ENCODE measurements at places on chromosomes 3 and 15.

DNA sequence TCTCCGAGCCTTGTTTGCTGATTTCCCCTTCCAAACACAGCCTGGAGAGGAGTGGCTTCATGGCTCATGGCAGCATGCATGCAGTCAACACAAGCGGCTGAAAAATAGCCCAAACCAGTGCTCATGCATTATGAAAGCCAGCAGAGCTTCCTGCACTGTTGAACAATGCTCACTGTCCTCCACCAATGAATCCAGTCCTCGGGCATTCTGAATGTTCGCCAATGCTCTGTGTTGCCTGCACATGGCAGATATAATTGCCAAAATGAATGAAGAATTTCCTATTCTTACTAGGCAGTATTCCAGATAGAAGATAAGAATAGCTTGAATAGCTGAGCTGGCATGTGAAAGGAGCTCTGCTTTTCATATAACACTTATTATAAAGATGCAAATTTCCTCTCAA lies 252.7 kb downstream of the ROBO1 start:
- DNase-seq = no peak

GRCh38 chr3:12822725-12823373 lies 18.5 kb downstream of the RPL32 start:
- no peak for DNase-seq

- DNase-seq = peak; percentile 0
Measured at GRCh38 chr15:87713475-87713879, 543.1 kb downstream of the NTRK3 start.

- DNase-seq = no peak
Measured at GRCh38 chr15:29031502-29032228, 145.9 kb downstream of the APBA2 start.

DNA sequence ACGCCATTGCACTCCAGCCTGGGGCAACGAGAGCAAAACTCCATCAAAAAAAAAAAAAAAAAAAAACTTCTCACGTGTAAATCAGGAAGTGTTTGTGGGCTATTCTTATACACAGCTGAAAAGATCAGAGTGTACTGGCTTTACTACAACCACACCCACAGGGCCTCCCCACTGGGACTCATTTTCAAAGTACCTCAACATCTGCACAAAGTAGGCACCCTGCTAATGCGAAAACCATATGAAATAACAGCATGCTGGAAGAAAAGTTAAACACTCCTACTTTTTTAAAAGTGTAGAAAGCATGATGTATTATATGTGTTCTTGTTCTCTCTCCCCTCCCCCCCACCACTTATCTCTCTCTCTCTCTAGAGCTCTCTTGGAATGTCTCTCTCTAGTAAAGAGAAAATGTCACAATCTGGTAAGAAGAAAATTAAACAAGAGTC lies 11.1 kb downstream of the UACA start:
- no peak for DNase-seq

DNA sequence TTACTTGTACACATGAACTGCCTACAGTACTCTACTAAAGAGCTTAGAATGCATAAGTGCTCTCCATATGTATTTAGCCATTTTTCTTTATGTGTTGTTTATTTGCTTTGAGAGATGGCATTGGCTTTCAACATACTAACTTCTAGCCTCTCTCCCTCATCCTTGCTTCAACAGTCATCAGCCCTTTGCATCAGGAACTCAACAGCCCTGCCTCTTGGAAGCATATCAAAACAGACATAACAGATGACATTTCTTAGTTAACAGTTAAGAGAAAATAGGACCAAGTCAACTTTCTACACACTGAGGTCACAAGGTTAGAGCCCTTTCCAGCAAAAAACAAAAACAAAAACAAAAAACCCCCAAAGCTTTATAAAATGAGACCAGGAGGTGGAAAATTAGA lies 145.6 kb downstream of the TCF12 start:
- DNase-seq = no peak

- DNase-seq = no peak
Measured at GRCh38 chr3:133113927-133114597, 75.9 kb downstream of the TMEM108 start.
